ENCODE measurements at places on chromosomes 2 and 18. TPM values are rescaled to one million over a fixed set of nuclear protein-coding genes. Genes with fewer than 3 reads are reported as not detected.

GRCh38 chr2:113277474-113278072 is 1.1 kb downstream of the PAX8 start:
- DNase-seq: no peak

DNA sequence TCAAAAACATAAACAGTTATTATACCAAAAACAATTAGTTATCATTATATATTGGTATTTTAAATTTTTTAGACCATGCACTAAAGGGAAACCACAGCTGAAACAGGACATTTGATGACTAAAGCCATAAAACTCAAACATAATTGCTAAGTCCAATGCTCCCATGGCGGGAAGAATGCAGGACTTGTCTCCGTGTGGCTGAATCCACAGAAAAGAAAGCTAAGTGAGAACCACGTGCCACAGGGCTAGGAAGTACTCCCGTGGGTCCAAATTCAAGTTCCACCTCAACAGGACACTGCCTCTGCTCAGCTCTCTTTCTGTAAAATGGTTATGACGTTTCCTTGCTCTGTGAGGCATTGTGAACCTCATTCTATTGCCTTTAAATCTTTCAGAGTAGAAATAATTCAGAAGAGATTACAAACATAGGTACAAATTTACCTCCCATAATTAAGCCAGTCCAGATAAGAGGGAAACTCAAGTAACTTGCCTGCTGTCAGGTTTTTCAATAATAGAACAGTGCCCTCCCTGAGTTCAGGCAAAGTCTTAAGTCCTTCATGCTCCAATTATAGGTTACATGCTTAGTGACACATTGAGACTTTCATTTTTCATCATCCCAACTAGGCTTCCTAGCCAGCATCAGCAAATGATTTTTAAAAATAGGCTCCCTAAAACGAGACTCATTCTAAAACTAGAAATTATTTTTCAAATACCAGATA is 36.7 kb downstream of the FTCDNL1 start:
- no peak for DNase-seq

ZNG1B gene
- 29.5 TPM for total RNA-seq

DNA sequence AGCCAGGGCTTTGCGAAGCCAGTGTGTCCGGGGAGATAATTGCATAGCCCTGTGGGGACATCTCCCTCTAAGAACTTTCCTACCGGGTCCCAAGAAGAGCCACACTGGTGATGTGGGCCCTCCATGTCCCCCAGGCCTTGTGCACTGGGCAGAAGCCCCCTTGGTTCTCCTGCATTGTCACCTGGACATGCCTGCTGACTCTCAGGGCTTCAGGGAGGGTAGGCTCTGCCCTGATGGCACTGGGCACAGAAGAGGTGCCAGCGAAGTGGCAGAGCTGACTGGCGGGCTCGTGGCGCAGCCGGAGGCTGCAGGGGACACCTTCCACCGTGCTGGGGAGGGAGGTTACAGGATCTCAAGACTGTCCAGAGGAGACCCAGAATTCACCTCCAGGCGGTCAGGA is 28.3 kb downstream of the GLI2 start:
- no peak for DNase-seq

GNAL gene
- total RNA-seq: 3.9 TPM

GRCh38 chr18:63303547-63303946 is 16.0 kb downstream of the BCL2 start:
- DNase-seq: no peak

DNA sequence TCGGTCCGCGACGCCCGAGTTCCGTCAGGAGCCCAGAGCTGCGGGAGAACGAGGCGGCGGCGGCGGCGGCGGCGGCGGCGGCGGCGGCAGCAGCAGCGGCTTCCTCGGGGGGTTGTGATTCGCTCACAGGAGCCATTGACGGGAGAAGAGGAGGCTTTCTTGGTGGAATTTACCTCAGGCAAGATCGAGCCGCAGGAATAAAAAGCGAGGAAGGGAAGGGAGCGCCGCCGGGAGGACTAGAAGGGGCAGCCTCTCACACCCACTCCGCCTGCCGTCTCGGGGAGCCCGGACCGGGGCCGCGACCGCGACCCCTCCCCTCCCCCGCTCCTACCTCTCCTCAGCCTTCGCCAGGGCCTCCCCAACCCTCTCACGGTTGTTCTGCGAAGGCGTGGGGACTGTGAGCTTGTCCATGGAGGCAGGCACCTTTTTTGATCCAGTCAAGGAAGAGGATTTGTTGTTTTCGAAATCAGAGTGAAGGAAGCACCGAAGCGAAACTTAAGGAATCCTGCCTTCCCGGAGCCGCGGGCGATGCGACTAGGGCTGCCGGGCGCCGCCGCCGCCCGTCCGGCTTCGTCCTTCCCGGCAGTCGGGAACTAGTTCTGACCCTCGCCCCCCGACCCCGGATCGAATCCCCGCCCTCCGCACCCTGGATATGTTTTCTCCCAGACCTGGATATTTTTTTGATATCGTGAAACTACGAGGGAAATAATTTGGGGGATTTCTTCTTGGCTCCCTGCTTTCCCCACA is 506 bp downstream of the BMPR2 start:
- DNase-seq: peak; percentile 27

OLA1 gene
- total RNA-seq: 67.6 TPM

GRCh38 chr2:239829326-239829725 is 195.8 kb downstream of the NDUFA10 start:
- DNase-seq: no peak

DNA sequence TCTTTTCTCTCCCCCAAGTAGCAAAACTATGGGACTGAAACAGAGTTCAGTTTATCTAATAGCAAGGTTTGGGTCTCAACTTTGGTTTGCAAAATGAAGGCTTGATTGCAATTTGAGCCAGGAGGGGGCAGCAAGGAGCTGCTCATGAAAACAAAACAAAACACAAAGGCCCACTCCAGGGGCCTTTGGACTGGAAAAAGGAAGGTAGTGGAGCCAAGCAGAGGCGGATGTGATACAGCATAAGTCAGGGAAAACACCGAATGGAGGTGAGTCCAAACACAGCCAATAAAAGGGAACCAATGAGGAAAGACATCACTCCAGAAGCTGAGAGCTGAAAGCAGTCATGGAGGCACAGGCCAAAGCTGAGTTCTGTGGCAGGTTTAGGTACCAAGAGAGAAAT is 799.7 kb upstream of the ACVR2A start:
- DNase-seq: peak; percentile 19

IL1R1 gene
- total RNA-seq: 51.9 TPM

- peak; percentile 13 for DNase-seq
These were observed 40.4 kb upstream of the FAM124B start for GRCh38 chr2:224442071-224442967.

C2orf78 gene
- not detected for total RNA-seq

GRCh38 chr18:39959839-39960238 is 1995.2 kb upstream of the PIK3C3 start:
- DNase-seq: no peak

DNA sequence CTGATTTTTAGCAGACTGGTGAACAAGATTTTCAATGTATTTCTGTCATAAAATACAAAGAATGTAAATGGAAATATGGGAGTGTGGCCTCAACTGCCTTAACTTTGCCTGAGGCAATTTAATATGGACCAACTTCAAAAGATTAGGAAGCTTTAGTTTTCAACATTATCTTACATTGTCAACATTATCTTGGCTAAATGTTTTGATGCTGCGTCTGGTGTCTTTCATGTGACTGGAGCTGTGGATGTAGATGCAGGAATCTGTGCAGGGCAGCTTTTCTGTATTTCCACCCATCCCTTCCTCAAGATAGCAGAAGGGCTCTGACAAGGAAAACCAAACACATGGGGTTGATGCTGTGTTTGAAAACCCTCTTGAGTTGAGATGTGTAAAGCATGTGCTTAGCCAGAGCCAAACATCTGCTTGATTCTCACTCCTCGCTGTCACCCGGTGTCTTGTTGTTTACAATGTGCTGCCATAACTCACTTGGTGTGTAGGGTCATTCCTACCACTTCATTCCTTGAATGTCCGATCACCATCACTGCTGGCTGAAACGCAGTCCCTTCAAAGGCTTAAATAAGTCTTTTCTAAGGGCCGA is 33.0 kb downstream of the COPS8 start:
- DNase-seq: no peak

DNA sequence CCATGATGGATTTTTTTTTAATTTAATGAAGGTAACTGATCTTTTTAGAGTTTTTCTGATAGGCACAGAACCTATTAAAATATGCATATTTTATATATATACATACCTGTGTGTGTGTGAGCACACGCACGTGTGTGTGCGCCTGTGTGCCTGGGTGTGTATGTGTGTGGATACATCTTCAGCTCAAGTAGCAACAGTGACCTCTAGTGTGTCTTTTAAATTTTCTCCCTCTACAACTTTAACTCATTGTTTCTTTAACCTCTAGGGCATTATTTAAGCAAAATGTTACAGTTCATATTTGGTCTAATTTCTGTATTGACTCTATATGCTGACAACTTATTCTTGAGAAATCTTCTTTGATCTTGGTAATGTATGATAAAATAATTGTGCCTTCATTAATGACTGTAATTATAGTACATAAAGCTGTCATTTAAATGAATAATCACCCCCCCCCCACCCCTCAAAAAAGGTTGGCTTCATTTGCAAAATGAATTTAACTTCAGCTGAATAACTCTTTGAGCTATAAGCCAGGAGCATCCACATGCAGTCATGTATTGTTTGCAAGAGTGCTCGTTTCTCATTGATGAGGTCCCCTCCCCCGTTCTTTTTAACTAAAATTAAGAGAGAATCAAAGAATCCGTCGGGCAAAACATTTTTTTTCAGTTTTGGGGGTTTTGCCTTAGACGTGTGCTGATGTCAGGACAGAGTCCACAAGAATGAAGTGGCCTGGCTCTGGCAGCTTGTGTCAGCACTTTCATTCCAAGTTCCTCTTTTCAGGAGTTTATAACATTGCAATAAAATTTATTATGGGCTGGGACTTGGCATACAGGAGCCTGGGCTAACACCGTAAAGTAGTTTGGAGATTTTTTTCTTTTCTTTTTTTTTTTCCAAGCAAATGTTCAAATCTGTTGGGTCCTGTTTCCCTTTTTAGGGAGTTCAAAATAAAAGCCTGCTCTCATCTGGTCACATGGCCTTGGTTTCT is 80.0 kb downstream of the ETAA1 start:
- DNase-seq: no peak

- no peak for DNase-seq
These were observed 33.4 kb downstream of the MAPRE2 start for GRCh38 chr18:35074581-35074980.

SLC9A4 gene
- total RNA-seq: 19.9 TPM

DNA sequence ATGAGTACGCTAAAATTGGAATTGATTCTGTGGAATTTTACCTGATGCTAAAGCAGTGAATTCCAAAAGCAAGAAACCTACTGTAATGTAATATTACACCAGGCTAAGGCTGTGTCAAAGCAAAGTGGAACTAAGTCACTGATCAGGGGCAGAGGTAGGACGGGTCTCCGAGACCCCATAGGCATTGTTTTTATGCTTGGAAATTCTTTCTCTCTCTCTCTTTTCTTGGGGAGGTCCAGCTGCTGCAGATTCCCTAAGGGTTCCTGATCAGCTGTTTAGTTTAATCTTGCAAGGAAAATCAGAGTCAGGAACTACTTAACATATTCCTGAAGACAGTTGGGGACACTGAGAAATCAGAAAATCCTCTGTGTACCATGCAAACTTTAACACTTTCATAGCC is 220.2 kb downstream of the SRBD1 start:
- DNase-seq: no peak

DNA sequence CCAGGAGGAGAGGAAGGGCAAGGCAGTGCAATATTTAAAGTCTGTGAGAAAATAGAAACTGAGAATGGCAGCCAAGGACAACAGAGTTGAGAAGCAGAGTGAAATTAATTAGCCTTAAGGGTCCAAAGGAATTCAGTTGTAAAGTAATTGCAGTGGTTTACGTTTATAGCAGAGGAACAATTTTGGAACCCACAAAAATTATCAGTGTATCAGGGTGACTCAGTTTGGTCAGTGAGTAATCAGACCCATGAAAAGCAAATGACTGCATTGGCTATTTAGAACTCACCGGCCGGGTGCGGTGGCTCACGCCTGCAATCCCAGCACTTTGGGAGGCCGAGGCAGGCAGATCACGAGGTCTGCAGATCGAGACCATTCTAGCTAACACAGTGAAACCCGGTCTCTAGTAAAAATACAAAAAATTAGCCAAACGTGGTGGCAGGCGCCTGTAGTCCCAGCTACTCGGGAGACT is 245.8 kb upstream of the SLC39A10 start:
- no peak for DNase-seq

SPDYA gene
- 0.89 TPM for total RNA-seq

TLX2 gene
- 0.12 TPM for total RNA-seq

DNA sequence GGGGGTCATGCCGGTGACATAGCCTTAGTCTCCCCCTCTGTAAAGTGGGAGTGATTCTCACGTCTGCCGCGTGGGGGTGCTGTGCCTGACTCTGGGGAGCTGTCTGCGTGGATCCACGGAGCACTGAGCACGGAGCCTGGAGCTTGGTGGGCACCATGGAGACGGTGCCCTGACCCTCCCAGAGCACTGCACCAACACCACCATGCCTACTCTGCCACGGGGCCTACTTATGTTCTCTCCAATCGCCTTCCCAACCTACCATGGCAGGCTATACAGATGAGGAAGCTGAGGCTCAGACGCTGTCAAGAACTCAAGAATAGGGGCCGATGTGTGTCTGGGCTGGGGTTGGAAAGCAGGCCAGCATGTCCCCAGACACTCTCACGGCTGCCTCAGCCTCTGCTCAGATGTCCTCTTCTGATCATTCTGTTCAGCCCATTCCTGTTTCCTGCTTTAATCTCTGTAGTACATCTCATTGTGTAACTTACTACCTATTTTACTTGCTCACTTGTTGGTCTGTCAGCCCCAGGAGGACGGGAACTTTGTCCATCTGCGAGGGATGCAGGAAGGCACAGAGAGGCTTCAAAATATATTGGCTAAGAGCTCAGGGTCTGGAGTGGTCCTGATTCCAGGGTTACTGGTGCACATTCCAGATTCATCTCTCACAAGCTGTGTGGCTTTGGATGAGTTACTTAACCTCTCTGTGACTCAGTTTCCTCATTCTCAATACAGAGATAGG is 168.1 kb upstream of the HS6ST1 start:
- DNase-seq: peak; percentile 6

GRCh38 chr2:106080959-106081358 is 113.1 kb downstream of the UXS1 start:
- no peak for DNase-seq

DNA sequence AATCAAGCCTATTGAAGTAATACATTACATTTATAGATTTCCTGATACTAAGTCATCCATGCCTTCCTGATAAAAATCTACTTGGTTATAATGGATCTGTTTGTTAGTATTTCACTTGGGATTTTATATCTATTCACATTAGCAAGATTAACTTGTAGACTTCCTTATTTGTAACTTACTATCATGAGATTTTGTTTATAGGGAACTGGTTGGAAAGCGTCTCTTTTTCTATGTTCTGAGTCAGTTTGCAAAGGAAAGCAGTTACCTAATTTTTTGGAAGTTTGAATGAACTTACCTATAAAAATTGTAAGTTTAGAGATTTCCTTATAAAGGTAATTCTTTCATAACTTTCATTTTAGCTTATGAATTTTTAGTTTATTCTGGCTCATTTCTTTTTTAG is 141.4 kb downstream of the SMAD7 start:
- DNase-seq: no peak
